DMS 273 treated with DMSO at 0.1 percent for 48 hours (cell line): ENCODE measurements at places on chromosomes 5 and 9.

GRCh38 chr5:96629774-96630173 lies 32.4 kb upstream of the CAST start:
- DNase-seq, result no peak

DNA sequence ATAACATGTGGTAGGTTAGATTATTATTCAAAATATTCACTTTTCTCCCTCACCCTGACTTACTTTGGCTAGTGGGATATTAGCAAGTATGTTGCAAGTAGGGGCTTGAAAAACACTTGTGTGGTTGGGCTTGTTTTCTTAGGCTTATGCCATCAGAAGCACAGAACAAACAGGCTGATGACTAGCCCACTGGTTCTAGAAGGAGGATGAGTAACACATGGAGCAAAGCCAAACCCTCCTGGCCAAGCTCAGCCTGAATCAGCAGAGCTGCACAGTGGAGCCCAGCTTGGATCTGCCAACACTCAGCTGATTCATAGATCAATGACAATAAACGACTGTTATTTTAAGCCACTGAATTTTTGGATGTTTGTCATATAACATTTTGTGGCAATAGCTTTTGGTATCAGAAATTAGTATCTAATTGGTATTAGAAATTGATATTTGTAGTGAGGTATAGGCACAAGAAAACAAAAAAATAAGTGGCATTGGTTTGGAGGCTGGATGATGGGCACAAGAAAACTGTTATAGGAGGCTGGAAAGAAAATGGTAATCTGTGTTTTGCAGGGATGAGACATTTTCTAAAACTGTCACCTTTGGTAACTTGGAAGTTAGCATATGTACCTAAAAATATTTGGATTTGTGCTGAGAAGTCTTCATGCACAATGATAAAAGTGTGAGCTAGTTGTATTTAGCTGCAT lies 46.1 kb upstream of the ZBED3 start:
- DNase-seq, result no peak

GRCh38 chr5:148386041-148386440 lies 2.3 kb downstream of the FBXO38 start:
- DNase-seq, result no peak

DNA sequence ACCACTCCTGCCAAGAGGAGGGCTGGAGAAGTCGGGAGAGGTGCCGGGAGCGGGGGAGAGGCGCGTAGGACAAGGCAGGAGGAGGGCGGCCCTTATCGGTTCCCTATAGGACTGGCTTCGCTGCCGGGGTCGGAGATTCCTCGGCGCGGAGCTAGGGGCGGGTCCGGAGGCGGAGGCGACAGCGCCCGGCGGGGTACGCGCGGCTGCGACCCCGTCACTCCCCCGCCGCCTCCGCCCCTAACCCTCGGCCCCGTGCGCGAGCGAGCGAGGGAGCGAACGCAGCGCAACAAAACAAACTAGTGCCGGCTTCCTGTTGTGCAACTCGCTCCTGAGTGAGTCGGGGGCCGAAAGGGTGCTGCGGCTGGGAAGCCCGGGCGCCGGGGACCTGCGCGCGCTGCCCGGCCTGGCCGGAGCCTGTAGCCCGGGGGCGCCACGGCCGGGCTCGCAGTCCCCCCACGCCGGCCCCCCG lies 2.0 kb downstream of the GLIS3 start:
- peak; percentile 19 for DNase-seq

DNA sequence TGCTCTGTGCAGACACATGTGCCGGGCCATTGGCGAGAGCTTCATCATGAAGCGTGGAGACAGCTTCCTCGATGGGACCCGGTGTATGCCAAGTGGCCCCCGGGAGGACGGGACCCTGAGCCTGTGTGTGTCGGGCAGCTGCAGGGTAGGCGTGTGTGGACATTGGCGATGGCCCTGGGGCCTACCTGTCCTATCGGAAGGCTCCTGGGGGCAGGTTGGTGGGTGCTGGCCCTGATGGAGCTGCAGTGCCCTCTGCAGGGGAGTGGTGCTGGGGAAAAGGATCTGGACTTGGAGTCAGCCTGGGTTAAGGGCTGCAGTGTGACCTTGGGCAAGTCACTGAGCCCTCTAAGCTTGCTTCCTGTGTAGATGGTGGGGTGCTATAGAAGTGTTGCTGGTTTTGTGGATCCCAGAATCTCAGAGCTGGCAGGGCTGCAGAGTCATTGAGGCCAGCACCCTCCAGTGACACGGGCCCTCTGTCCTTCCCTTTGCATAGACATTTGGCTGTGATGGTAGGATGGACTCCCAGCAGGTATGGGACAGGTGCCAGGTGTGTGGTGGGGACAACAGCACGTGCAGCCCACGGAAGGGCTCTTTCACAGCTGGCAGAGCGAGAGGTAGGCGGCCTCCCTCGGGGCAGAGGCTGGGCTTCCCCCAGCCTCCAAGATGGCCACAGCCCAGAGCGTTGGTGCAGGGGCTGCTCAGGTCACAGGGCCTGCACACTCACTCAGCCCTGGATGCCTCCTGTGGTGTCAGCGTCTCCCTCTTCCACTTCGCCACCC lies 15.8 kb downstream of the ADAMTS13 start:
- DNase-seq, result no peak

- DNase-seq, result no peak
Observed at GRCh38 chr5:83551821-83552220, 80.3 kb downstream of the VCAN start.

- DNase-seq, result no peak
Observed at GRCh38 chr9:33231623-33231942, 8.4 kb upstream of the SPINK4 start.

DNA sequence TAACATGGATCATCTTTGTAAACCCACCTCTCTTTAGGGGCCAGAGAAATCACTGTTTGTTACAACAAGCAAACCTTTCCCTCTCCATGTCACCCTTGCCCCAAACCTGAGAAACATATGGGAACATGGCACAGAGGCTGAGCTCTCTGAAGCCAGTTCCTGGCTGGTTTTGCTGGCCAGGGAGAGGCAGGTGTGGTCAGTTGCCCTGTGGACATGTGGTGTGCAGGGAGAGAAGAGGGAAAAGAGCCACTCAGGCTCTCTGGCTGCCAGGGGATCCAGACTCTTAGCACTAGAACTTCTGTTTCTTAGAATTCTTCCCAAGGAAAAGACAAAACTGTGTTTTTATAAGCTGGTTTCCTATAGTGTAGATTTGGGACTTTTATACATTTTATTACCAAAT lies 4.6 kb upstream of the CATSPER3 start:
- no peak for DNase-seq

- DNase-seq, result peak; percentile 26
Observed at GRCh38 chr5:150295172-150295634, 5.6 kb upstream of the CAMK2A start.

- no peak for DNase-seq
Observed at GRCh38 chr5:11524188-11524587, 380.1 kb downstream of the CTNND2 start.

DNA sequence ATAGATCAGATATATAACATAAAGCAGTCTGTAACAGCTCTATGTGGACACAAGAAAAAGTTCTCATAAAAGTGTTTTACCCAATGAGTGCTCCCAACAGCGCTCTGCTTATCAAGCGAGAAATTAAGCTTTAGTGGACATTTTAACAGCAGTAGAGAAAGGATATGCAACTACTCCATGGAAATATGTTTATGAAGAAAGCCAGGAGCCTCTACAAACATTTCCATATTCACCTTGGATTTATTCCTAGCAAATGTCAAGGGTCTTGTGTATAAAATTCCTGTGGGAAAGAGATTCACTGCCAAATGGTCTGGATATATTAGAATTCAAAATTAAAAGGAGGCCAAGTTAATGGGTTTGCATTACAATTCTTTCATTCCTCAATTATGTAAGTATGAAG lies 66.5 kb downstream of the DTWD2 start:
- no peak for DNase-seq

GRCh38 chr5:116135344-116135743 lies 50.5 kb downstream of the COMMD10 start:
- no peak for DNase-seq

- no peak for DNase-seq
Observed at GRCh38 chr5:147485046-147485445, 24.8 kb downstream of the DPYSL3 start.

DNA sequence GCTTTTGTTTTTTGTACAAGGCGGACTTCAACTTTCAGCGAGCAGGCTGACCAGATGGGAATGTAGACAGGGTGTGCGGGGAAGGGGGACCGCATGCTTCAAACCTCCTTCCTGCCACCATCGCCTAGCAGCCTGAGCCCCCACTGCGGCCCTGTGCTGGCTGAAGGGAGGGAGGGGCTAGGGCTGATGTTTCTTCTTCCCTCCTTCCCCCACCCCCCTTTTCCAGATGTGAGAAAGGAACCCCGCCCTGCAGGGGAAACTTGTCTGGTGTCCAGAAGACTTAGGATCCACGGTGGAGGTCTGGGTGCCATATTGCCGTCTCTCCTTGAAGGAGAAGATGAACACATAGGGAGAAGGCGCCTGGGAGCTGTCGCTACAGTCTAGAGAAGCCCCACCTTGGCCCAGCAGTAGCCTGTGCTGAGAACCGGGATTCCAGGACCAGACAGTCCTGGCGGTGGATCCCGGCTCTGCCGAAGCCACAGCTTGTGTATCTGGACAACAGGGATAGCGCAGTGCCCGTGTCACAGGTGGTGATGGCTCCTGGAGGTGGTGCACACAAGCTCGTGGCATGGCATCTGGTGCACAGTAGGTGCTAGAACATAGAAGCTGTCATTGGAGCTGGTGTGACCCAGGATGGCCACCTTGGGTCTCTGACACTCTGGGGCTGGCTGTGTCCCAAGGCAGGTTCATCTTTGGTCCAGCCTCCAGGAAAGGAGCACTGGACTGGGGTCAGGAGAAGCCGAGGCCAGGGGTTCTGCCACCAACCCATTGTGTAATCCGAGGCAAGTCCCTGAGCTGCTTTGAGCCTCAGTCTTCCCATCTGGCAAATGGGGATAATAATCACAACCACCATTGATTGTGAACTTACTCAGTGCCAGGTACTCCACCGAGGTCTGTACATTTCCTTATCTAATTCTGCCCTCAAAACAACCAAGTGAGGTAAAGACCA lies 205.6 kb downstream of the C9orf50 start:
- no peak for DNase-seq

- peak; percentile 48 for DNase-seq
Observed at GRCh38 chr5:61438298-61438970, 106.4 kb downstream of the ZSWIM6 start.

DNA sequence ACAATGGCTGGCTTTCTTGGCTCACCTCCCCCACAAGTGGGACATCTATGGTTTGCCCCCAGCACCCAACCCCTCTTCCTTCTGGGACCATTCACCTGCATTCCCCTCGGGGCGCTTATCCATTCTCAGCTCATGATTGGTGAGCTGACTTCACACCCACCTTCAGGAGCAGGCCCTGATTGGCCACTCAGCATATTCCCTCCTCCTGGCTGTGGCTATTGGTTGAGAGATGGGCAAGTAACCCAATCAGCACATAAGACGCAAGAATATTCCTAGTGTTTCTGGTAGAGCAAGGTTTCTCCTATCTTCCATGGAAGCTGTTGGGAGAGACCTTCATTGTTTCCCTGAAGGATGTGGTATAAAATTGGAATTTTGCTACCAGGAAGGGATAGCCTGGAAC lies 22.7 kb upstream of the UNC5A start:
- no peak for DNase-seq

DNA sequence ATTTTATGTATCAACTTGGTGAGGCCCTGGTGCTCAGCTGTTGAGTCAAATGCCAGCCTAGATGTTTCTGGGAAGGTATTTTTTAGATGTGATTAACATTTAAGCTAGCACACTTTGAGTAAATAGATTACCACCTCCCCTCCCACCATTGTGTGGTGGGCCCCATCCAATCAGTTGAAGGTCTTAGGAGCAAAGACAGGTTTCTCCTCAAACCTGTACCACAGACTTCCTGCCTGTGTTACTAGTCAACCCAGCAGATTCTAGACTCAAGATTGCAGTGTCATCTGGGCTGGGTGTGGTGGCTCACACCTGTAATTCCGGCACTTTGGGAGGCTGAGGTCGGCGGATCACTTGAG lies 33.8 kb downstream of the MRPL36 start:
- DNase-seq, result no peak

GRCh38 chr5:77250021-77250420 lies 39.5 kb downstream of the PDE8B start:
- no peak for DNase-seq

DNA sequence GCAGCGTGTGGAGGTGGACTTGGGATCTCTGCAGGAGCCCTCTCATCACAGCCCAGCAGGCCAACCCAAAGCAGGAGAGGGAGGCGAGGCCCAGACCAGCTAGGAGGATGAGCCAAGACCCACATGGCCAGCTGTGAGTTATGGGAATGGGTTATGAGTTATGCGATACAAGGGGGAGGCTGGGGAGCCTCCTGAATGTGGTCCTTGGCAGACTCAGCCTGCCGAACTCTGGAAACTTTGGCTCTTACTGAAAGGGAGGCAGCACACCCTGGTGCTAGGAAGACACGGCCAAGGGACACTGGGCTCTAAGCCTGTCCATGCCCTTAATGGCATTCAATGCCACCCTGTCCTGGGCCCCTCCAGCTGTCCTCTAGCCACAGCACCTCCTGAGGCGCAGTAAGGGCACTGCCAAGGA lies 7.7 kb upstream of the VAV2 start:
- DNase-seq, result no peak

- no peak for DNase-seq
Observed at GRCh38 chr9:127007638-127008037, 93.1 kb downstream of the RALGPS1 start.

DNA sequence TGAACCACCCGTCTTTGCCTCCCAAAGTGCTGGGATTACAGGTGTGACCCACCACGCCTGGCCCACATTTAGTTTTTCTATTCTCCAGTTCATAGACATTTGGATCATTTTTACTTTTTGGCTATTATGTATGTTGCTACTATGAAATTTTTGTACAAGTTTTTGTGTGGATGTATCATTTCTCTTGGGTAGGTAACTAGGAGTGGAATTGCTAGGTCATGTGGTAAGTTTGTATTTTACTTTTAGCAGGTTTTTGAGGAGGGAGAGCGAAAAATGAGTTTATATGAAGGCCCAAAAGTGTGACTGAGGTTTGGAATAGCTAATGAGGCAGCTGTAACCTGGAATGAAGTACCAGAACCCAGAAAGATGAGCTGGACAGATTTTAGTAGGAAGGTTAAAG lies 35.2 kb downstream of the ARHGAP26 start:
- DNase-seq, result no peak

- no peak for DNase-seq
Observed at GRCh38 chr5:1442222-1443145, 2.8 kb downstream of the SLC6A3 start.

GRCh38 chr9:81387360-81388106 lies 301.8 kb downstream of the TLE1 start:
- DNase-seq, result no peak

DNA sequence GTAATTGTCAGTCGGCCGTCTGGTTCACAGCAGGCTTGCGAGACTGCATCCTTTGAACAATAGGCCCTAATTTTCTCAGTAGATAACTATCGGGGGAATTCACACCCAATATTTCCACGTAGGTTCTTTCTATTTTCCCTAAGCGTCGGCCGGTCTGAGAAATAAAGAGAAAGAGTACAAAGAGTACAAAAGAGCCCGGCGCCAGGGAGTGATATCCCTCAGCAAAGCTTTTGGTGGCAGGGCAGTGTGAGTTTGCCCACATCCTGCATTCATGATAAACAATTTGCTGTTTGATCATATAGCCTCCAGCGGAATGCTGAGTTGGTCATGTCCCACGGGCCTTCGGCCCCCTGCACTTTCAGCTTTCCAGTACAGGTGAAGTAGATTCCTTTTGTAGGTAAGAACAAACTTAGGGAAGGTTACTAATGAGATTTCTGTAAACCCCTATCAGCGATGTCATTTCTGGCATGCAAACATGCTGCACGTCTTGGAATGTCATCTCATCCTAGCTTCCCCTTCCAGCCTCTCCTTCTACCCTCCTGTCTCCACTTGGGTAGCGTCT lies 4.7 kb upstream of the PTGR1 start:
- DNase-seq, result no peak
